ENCODE measurements at places on chromosomes 4 and X. TPM values are rescaled to one million over a fixed set of nuclear protein-coding genes. Genes with fewer than 3 reads are reported as not detected.

Gene DGAT2L6
- total RNA-seq, result not detected

Gene RTL5
- 0.20 TPM for total RNA-seq

Gene TET2
- total RNA-seq, result 28.2 TPM

Gene CLDN22
- 0.16 TPM for total RNA-seq

Gene PARM1
- total RNA-seq, result 1.8 TPM

Gene F8A3
- total RNA-seq, result 2.3 TPM

Gene PASD1
- not detected for total RNA-seq

Gene TMPRSS11B
- 36.9 TPM for total RNA-seq

Gene SYAP1
- 23.2 TPM for total RNA-seq
